ENCODE measurements at places on chromosomes 1 and 21.

GRCh38 chr1:24507405-24507804, 4.8 kb downstream of the RCAN3 start:
- DNase-seq: no peak

DNA sequence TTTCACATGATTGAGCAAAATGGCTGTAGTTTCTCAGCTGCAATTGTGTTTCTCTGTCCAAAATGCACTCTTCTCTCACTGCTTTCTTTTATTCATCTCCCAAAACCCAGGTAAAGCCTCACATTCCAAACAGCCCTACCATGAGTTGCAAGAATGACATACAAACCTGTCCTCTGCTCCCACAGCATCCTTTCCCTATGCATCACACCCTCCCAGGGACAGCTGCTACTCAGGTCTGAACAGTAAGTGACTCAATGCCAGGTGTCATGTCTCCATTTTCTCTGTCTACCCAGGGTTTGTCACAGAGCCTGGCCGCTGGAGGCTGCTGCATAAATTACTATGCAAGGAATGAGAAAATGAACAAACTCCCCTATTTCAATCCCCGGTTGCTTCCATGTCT, 118.5 kb downstream of the PLD5 start:
- no peak for DNase-seq

GRCh38 chr1:198867182-198867581, 228.3 kb downstream of the PTPRC start:
- DNase-seq: no peak

DNA sequence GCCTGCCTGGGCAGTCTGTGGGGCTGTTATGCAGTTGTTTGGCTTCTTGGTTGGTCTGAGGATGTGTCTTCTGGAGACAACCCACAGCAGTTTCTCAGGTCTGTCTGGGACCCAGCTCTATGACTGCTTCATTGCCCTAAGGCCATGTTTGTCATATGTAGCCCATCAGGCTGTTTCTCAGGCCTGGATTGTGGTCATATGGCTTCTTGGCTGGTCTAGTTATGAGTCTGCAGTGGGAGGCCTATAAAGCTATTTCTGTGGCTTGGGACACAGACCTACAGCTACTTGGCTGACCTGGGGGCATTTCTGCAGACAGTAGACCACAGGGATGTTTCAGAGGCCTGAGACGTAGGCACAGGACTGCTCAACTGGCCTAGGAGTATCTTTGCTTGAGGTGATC, 41.5 kb downstream of the CHIA start:
- no peak for DNase-seq

DNA sequence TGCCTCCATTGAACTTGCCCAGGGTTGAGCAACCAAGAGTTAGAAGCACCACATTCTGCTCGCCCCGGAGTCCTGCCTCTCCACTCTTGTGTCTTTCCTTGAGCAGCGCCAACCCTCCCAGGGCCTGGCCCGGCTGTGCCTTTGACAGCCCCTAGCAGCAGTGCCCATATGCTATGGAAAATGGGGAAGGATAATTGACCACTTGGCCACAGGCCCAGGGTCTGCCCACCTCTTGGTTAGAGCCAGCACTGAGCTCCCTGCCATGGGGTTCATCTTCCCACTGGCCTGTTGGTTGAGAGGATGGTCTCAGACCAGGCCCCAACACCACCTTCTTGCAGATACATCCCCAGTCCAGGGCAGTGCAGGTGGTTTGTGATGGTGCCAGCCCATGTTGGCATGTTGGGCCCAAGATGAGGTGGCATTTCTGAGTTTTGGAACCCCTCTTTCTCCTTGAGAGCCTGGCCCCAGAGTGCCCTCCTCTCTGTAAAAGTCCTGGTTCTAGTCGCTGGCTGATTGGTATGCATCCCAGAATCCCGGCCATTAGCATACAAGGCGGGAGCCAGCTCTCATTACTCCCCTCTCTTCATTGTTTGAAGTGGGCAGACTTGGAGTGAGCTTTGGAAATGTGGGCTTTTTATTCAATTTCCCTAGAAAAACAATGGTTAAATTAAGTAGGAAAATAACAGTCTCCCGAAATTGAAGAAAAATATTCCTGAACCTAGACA, 7.6 kb downstream of the ARHGEF10L start:
- no peak for DNase-seq

DNA sequence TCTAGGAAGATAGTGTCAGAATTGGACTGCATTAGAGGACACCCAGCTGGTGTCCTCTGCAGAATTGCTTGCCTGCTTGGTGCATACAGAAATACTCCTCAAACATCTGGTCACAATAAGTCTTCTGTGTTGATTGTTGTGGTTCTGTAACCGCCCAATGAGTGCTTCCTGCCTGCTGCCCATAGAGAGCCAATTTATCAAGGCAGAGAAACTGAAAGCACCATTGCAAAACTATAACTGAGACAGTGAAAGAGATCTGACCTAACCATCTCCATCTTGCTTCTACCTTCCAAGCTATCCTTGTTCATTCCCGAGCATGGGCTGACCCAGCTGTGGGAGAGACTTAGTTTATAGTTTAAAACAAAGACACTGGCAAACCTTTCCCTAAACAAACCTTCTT, 462.4 kb upstream of the RGS18 start:
- DNase-seq: no peak

DNA sequence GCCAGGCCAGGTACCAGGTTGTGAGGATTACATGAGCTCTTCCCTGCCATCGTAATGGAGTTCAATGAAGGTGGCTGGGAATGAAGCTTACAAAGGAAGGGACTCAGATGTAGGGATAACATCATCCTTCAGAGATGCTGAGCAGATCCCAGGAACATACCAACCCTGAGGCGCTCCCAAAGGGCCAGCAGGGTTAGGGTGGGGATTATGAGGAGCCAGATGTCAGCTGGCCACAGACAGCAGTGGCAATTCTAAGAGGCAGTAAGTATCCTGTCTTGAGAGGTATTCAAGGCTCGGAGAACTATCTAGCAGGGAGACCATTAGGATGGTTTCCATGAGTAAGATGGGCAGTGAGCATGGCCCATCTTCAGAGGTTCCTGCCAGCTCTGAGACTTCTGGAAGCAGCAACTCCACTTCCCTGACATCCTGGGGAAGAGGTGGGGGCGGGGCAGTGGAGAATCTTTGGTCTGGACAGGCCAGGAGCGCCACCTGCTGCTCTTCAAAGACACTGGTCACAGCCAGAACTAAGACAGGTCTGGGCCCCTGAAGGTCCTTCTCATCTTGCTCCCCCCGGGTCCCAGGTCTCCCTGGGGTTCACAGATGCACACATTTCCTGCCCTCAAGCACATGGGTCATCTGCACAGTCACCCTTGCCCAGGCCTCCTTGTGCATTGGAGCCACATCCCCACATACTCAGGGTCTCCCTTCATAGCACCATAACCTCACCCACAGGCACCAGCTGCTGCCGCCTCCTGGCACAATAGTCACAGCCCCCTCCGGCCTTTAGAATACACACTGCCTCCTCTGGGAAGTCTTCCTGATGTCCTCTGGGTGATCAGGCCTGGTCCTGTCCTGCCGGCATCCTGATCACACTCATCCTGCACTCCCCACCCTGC, 2.7 kb upstream of the SDC3 start:
- DNase-seq: peak; percentile 91

DNA sequence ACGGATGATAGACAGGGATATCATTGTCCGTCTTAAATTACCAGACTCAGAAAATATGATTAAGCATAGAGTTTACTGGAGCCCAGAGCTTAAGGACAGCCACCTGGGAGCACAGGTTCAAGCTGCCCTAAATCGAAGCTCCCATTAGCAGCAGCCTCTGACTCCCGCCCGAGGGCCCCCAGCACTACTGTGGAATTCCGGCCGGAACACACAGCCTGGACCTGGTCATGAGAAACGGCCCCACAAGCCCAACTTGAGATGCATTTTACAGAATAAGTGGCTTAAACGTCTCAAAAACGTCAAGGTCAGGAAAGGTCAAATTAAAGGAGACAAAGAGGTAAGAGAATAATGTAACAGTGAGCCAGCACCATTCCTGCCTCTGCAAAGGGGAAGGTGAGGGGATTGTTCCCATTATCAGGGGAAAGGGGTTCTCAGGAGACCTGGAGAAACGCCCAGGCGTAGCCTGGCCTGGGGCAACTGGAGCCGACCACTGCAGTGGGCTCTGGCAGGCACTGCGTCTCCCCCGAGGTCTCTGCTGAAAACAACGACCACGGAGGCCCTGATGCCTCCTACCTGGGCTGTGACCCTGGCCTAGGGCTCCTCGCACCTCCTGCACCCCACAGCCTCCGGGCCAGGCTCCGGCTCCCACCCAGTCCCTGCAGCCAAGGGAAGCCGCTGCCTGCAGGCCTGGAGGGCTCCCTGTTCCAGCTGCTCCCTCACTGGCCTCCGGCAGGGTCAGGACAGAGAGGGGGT, 11.5 kb upstream of the COL6A1 start:
- no peak for DNase-seq

DNA sequence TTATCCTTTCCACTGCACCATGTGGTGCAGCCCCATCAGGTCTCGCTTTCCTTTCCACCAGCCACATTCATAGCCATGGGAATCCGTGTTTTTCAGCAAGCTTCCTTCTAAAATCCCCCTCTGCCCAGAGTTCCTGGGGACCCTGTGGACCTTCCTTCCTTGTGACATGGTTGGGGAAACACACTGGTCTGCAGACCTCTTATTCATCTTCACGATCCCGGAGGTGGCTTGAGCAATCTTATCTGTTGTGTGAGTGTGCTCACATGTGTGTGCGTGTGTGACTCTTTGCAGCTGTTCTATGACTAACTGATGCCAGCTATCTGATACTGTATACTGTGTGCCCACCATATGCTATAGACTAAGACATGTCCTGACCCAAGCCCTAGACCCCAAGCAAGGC, 15.6 kb upstream of the IL10 start:
- no peak for DNase-seq

DNA sequence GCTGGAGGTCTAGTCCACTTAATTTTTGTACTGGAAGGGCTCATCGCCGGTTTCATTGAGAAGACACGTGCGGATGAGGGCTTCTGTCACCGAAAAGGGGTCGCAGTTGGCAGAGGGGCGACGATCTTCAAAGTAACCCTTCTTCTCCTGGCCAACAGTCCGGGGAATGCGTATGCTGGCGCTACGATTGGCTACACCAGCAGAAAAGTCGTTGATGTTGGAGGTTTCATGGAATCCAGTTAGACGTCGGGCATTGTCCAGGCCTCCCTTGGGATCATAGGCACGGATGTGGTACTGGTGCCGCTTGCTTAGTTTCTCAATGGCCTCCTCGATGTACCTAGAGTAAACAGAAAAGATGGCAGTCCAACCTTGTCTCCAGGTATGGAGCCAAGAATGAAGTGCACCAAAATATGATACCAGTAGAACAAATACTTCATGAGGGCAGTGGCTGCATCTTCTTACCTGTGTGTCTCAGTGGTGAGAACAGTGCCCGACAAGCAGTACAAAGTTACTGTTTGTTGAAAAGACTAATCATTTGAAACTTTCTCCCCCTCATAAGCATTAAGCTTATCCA, 7.1 kb downstream of the GLUL start:
- no peak for DNase-seq

- DNase-seq: no peak
Measured at GRCh38 chr1:244347942-244348341, 103.8 kb downstream of the ADSS2 start.

- DNase-seq: peak; percentile 68
Measured at GRCh38 chr1:110084227-110085078, 14.0 kb upstream of the ALX3 start.

DNA sequence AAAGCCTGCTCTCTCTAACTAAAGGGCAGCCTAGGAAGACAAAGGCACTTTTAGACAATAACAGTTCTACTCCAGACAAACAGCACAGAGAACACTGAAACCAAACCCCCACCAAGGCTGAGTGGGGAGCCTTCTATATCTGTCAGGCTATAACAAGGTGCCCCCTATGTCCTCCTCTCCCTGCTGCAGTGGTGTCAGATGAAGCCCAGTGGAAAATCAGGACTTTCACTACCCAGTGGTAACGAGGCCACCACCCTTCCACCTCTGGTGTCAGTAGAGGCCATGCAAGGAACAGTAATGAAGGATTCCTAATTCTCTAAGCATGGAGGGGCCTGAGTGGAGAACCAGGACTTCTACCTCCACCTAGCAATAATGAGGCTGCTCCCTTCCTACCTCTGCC, 83.7 kb downstream of the ZSWIM5 start:
- DNase-seq: no peak

GRCh38 chr1:62612770-62613169, 15.4 kb downstream of the ANGPTL3 start:
- no peak for DNase-seq

GRCh38 chr21:31335957-31336738, 7.9 kb downstream of the TIAM1 start:
- peak; percentile 43 for DNase-seq

DNA sequence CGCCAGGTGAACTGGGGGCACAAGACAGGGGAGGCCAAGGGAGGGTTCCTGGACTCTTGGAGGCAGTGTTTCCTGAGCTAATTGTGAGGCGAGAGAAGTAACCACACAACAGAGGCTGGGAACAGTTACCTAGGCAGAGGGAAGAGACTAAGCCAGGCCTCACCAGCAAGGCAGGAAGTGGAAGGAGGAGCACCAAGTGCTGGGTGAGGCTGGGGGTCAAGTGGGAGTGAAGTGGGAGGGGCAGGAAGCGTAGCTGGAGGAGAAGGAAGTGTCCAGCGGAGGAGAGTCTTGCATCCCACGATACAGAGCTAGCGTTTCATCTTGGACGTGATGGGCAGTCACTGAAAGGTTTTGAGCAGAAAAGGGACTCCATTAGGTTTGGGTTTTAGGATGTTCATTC, 48.3 kb upstream of the CAPZB start:
- no peak for DNase-seq

GRCh38 chr21:42148097-42148496, 70.8 kb upstream of the ABCG1 start:
- no peak for DNase-seq

DNA sequence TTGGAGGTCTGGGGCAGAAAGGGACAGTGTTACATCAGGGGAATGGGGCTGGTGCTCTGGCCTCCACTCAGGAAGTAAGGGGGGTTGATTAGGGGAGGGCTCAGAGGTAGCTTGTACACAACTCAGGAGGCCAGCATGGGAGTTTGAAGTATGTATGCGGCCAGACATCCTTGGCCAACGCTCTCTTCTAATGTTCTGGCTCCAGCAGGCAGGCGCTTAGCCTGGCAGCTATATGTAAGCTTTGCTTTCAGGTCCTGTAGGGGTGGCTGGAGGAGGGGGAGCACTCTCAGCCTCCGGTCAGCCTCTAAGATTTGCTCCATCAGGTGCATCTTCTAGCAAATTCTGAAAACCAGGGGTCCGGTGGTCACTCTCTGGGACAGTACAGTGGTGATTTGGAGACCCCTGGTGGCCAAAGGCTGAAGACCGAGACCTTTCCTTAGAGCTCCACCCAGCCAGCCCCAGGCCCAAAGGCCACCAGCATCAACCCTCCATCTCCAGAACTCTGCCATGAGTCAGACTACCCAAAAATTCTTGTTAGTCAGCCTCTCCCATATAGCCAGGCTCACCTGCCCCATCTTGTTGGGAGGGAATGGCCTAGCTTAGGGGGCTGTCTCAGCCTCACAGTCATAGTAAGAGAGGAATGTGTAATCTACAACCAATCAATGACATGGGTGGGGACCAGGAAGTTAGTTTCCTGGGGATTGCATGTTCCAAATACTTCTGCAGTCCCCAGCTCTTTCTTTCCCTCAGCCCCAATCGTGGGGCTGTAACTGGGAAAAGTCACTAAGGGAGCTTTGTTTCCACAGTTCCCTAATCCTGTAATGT, 9.7 kb upstream of the COL8A2 start:
- peak; percentile 68 for DNase-seq
